ENCODE measurements at places on chromosomes 6 and 20.

DNA sequence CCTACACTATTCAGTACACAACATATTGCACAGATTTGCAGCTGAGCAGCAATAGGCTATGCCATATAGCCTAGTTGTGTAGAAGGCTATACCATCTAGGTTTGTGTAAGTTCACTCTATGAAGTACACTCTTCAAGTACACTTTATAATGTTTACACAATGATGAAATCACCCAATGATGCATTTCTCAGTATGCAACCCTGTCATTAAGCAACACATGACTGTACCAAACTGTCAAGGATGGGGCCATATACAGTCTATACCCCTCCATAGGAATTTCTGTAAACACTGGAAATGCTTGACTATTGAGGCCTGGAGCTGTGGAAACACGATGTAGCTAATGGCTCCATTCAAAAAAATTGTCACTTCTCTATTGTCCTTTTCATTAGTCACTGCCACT is 535.4 kb downstream of the EPM2A start:
- DNase-seq = no peak

DNA sequence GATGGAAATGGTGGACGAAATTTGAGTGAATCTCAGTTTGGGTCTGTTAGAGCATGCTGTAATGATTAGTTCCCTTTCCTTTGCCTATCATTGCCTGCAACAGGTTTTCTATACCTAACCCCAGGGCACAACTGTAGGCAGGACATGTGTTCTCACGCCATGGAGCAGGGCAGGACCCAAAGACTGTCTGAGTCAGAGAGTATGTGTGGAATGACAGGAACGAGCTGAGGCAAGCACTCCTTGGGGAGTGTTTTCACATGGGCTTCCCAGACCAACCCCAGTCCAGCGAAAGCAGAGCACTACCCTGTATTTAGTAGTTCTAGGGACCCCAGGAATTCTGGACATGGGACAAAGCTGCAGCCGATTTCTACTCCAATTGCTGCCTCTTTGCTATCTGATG is 234.2 kb downstream of the HACE1 start:
- DNase-seq = no peak

DNA sequence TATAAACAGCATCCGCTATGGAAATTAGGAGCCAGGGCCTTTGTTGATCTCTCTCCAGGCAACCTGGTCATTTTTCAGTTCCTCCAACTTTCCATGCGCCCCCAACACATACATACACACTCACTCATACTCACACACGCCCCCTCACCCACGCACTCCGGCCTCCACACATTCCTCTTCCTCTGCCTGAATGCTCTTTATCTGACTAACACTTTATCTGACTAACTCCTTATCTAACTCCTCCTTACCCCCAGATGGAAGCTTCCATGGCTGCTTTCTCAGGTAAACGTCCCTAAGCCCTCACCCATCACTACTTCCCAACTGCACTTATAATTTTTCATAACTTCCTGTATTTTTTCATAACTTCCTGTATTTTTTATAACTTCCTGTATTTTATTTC is 17.4 kb downstream of the CASS4 start:
- DNase-seq = no peak

DNA sequence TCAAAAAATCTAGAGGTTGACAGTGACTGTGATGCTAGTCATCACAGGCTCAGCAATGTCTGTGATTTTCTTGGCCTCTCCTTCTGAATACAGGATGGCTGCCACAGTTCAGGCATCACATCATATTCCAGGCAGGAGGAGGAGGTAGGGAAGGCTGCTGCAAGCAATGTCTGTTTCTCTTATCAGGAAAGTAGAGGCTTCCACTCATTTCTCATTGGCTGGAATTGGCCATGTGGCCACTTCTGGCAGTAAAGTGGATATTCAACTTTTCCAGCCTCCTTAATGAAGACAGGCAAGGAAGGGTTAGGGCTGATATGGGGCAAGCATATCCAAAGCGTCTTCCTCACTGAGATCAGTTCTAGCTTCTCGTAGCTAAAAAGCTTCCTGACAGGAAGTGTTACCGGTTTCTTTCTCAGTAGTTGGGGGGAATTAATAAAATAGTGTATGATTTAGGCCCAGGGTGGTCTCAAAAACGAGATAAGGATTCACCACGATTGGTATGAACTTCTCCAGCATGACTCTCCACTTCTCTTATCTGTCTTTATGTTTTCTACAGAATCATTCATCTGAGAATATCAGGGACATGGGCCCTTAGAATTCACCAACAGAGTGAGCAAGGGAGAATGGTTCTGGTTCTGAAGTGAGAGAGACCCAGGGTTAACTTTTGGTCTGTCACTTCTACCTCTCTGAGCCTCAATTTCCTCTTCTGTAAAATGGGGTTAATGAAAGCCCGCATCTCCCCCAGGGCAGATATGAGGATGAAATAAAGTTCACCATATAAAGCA is 32.7 kb upstream of the PSMF1 start:
- DNase-seq = no peak

- no peak for DNase-seq
These were observed 287.6 kb downstream of the PHF3 start for GRCh38 chr6:63923139-63923739.
